ENCODE measurements at places on chromosomes 16 and 17. TPM values are rescaled to one million over a fixed set of nuclear protein-coding genes. Genes with fewer than 3 reads are reported as not detected.
A peak's percentile ranks its signal among the peaks of the same experiment; 100 is the strongest.

DNA sequence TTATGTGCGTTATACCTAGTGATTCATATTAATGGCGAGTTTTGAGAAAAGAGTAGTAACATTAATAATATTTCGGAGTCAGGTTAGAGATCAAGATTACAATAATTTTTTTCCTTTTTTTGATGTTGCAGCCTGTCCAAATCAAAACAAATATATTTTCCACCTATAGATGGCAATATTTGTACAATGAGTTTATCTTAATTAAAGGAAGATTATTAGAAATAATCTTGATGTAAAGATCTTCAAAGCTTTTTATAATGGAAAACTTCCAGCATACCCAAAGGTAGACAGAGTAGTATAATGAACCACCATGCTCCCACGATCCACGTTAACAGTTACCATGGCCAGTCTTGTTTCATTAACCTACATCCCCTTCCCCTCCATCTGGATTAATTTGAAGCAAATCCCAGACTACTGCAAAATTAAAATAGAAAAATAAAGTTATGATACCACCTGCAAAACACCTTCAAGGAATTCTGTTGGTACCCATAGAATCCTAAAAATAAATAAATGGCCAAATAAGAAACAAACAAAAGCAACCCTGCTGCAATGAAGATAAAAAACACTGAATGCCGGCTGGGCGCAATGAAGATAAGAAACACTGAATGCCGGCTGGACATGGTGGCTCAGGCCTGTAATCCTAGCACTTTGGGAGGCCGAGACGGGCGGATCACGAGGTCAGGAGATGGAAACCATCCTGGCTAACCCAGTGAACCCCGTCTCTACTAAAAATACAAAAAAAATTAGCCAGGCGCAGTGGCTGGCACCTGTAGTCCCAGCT is 46.5 kb upstream of the GINS3 start:
- DNase-seq: no peak

- no peak for DNase-seq
Measured at GRCh38 chr16:54591816-54592246, 305.2 kb upstream of the IRX3 start.

GRCh38 chr17:48427598-48427997 is 2.4 kb downstream of the SKAP1 start:
- DNase-seq: peak; percentile 63

DNA sequence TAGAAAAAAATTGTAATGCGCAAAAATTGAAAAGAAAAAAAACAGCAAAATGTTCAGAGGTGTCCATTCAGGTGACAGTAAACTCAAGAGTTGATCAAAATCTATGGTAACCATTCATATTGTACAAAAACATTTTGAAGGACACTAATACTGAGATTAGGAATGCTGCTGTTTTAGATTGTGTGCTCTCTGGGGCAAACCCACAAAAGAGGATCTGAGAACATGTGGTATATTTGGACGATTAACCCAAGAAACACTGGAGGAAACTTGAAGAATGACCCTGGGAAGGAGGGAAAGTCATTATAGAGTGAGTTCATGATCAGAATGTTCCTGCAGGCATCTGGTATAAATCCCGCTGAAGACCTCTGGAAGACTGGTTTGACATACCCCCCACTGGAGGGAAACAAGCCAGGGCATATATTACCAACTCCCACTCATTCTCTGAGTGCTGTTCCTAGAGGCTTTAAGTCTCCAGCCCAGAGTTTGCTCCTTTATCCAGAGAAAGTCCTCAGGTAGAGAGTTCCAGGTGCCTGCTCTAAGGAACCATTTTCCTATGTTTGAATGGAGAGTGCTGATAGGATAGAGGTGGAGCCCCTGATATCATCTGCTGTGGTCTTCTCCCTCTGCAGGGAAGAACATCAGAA is 1.2 kb downstream of the KRTAP4-2 start:
- DNase-seq: no peak

DNA sequence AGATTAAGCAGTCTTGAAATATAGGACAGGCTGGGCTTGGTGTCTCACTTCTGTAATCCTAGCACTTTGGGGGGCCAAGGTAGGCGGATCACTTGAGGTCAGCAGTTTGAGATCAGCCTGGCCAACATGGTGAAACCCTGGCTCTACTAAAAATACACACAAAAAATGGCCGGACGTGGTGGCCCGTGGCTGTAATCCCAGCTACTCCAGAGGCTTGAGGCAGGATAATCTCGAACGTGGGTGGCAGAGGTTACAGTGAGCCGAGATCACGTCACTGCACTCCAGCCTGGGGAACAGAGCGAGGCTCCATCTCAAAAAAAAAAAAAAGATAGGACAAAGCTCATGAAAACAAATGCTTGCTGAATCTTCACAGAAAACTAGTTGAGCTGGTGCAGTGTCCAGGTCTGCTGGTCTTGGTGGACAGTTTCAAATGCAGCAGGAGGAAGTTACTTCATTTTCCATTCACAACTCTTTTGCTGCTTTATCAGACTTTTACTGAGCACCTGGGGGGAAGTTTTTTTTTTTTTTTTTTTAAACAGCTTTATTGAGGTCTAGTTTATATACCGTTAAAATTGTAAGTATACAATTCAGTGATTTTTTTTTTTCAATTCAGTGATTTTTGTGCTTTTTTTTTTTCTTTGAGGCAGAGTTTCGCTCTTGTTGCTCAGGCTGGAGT is 45.2 kb downstream of the SNX29 start:
- DNase-seq: no peak

- DNase-seq: no peak
Measured at GRCh38 chr16:64749346-64749745, 372.5 kb downstream of the CDH11 start.

DNA sequence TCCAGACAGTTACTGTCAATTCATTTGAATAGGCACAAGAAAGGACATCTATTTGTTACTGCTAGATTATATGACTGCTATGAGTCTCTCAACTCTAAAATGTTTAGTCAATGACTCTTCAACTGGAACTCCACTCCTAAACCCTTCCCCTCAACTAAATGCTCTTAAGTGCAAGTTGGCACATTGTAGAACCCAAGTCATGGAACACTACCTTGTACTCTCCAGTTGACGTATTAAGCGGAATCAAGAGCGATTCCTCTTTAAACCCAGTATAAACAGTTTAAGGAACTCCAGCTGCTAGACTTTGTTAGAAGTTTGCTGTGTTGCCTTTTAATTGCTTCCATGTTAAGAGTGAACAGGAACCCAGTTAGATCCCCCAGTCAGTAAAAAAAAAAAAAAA is 44.6 kb downstream of the STH start:
- no peak for DNase-seq

- DNase-seq: no peak
Measured at GRCh38 chr17:82357394-82357793, 1.7 kb upstream of the TEX19 start.

- no peak for DNase-seq
Measured at GRCh38 chr16:65510241-65510640, 388.4 kb upstream of the CDH11 start.

DNA sequence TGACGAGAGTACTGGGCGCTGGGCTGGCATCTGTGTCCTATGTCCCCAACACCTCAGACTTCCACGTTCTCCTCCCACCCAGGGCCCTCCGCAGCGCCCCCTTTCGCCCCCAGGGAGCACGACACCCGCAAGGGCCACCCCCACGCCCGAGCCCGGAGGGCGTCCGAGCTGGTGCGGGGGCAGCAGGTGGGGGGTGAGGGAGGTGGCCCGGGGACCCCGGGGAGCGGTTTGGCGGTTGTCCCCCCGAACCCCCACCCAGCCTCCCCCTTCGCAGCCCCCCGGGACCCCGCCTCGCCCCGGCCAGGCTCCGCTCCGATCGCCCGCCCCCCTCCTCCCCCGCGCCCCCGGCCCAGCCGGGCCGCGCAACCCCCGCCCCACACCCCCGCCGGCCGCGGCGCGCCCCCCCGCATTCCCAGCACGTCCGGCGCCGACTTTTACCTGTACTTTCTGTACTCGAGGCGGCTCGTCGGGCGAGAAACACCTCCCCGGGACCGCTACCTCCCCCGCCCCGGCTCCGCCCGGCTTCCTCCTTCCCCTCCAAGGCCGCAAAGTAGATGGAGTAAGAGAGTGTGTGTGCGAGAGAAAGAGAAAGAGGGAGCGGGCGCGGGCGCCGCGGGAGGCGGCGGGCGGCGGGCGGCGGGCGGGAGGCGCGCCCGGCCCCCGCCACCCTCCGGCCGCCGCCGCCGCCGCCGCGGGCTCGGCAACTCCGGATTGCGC is 901 bp downstream of the CDYL2 start:
- peak; percentile 34 for DNase-seq

- no peak for DNase-seq
Measured at GRCh38 chr16:4618645-4619418, 4.1 kb upstream of the UBALD1 start.

- no peak for DNase-seq
Measured at GRCh38 chr16:10946308-10946707, 1.9 kb downstream of the CLEC16A start.

DNA sequence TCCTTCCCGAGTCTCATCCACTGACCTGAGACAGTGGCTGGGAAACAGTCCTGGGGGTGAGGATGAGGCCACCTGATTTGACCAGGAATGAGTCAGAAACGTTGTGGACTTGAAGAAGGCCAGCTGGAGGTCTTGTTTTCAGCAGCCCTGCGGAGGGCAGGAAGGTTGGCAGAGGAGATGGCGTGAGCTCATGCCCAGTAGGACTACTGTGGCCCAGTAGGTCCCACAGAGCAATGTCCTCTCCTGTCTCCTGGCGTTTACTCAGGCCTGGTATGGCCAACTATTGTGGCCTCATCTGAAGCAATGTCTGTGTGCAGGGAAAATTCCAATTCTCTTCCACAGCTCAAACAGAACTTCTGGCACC is 84.1 kb upstream of the DNAJA2 start:
- no peak for DNase-seq

GRCh38 chr17:27241346-27241946 is 52.5 kb upstream of the WSB1 start:
- no peak for DNase-seq

DNA sequence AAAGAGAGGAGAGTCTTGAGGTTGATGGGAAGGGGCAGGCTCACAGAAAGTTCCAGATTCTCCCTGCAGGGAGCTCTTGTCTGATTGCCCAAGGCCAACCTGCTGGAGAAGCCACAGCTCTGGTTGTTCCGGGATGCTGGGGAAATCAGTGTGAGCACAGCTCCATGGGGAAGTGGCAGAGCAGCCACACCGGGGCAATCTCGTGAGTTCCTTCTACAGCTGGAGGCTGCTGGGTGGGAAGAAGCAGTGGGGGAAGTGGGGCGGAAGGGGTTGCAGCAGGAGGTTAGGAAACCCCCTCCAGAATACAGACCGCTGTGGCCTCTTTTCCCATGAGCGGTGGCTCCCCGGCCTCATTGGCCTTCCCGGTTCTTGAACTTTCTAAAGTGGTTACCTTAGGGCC is 34.0 kb downstream of the KIAA0513 start:
- no peak for DNase-seq

GRCh38 chr17:78082988-78083387 is 45.6 kb downstream of the TMC6 start:
- no peak for DNase-seq

DNA sequence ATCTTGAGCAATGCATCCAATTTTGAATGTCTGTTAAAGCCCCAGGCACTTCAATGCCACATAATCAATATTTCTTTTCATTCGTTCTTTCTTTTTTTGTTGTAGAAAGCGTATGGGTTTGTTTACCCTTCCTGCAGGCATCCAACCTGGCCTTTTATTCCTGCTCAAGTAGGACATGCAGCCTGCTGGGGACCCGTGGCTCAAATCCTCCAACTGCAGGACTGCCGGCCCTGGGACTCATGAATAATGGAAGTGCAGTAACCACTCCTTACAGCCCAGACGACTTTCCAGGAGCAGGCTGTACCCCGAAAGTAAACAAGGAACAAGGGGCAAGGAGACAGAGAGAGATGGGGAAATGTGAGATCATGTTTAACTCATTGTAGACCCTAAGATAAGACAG is 126.4 kb downstream of the SALL1 start:
- DNase-seq: no peak

GRCh38 chr17:4307179-4307930 is 43.6 kb upstream of the ANKFY1 start:
- DNase-seq: no peak

DNA sequence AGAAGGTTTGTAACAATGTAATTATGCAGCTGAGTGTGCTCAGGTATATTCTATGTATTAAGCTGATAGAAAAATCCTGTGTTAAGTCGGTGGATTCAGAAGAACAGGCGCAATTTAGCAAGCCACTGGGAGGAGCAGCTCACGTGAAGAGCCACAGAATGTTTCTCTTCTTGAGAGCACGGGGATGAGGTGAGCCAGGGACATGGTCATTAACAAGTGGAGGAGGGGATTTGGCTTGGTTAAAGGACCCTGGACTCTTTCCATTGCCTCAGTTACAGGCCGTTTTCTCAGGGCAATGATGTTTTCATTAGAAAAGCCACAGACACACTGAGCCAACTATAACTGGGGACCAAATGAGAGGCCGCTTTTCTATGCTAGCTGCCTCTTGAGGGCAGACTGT is 178.7 kb downstream of the SNX29 start:
- no peak for DNase-seq

- DNase-seq: no peak
Measured at GRCh38 chr17:56203430-56203829, 50.2 kb downstream of the ANKFN1 start.

GRCh38 chr17:7361906-7362305 is 7.0 kb downstream of the TMEM95 start:
- no peak for DNase-seq

GRCh38 chr16:74700116-74700437 is 585 bp downstream of the MLKL start:
- DNase-seq: no peak

- DNase-seq: no peak
Measured at GRCh38 chr17:4965311-4965986, 2.2 kb downstream of the SPAG7 start.

DNA sequence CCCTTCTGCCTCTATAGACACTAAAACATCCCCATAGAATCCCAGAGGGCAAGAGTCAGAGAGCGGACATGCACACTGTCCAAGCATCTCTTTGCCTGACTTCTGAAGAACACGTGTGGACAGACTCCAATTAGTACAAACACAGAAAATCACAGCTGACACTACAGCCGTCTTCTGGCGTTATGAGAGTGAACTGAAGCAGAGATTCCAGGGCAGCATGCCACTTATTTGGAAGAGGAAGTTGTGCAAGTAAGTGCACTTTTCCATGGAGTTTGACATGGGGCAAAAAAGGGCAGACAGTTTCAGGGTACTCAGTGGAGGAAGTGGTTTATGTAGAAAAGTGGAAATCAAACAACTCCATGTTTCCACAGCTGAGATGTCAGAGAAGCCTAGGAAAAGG is 16.8 kb upstream of the ZNF287 start:
- no peak for DNase-seq

- no peak for DNase-seq
Measured at GRCh38 chr17:4518901-4519300, 20.2 kb downstream of the SPNS2 start.

SERPINF2 gene
- total RNA-seq: 2.9 TPM

FZD2 gene
- total RNA-seq: not detected

IL21R gene
- total RNA-seq: 44.3 TPM

RGS11 gene
- total RNA-seq: not detected

STH gene
- total RNA-seq: not detected

TBC1D3K gene
- total RNA-seq: not detected

GJD3 gene
- total RNA-seq: not detected

PLCG2 gene
- 7.5 TPM for total RNA-seq

APOBR gene
- 7.6 TPM for total RNA-seq

CPPED1 gene
- total RNA-seq: 8.0 TPM
